ENCODE measurements at places on chromosomes 4 and X.

- DNase-seq: peak; percentile 72
Observed at GRCh38 chr4:141307241-141307689, 86.6 kb downstream of the ZNF330 start.

- DNase-seq: peak; percentile 99
Observed at GRCh38 chr4:57080781-57081650, 29.2 kb downstream of the IGFBP7 start.

- DNase-seq: peak; percentile 11
Observed at GRCh38 chrX:12223650-12224049, 85.4 kb downstream of the FRMPD4 start.

- DNase-seq: no peak
Observed at GRCh38 chrX:145464650-145465049, 217.3 kb downstream of the SPANXN1 start.

DNA sequence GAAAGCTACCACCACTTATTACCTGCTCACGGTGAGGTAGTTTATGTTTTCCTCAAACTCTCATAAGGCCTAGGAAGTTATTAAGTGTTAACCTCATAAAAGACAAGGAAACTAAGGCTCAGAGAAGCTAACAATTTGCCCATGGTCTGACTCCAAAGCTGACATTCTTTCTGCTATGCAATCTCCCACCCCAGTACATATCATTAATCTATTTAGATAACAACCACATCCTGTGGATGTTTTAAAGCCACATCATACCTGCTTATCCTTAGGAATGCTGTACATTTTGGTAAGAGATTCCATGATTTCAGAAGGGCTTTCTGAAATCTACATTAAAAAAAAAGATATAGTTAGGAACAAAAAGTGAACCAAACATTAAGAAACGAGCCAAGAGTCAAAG, 55.4 kb downstream of the HUWE1 start:
- peak; percentile 2 for DNase-seq

DNA sequence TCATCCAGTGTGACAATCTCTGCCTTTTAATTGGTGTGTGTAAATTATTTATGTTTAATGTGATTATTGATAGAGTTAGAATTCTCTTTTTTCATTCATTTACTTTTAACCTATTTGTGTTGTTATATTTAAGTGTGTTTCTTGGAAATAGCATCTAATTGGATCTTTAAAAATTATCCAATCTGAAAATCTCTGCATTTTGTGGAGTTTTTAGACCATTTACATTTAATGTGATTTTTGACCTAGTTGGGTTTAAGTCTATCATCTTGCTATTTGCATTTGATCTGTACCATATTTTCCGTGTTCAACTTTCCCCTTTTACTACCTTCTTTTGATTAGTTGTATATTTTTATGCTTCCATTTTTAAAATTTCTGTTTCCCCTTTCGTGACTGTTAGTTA, 71.3 kb downstream of the TENM3 start:
- DNase-seq: no peak

DNA sequence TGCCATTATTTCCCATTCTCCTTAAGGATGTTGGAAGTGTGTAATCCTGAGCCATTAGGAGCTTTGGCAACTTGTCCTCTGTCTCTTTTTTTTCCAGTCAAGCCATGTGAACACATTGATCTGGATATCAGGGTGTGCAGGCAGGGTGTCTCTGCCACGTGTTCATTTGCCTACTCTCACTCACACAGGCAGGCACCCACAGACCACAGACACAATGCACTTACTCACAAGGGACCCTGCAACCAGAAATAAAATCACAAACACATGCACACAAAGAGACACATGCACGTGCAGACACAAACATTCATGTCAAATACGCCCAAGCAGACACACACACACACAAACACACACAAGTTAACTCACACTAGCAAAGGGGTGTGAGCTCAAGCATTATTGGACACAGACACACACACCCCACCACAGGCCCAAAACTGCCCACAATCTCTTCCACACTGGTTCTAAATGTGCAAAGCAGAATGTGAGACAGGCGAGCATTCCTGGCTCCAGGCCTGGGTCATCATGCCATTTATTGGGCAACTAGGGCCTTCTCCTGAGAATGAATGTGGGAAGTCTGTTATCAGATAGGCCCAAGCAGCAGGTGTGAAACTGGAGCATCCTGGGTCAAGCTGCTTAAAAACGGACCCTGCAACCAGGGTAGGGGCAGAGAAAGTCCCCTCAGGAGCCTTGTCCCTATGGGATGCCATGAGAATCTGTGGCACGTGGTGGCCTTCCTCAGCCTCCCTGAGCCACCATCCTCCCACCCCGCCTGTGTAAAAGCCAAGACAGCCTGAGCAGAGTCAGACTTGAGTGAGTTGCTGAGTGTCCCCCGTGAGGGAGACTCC, 63.4 kb downstream of the NBDY start:
- DNase-seq: no peak

DNA sequence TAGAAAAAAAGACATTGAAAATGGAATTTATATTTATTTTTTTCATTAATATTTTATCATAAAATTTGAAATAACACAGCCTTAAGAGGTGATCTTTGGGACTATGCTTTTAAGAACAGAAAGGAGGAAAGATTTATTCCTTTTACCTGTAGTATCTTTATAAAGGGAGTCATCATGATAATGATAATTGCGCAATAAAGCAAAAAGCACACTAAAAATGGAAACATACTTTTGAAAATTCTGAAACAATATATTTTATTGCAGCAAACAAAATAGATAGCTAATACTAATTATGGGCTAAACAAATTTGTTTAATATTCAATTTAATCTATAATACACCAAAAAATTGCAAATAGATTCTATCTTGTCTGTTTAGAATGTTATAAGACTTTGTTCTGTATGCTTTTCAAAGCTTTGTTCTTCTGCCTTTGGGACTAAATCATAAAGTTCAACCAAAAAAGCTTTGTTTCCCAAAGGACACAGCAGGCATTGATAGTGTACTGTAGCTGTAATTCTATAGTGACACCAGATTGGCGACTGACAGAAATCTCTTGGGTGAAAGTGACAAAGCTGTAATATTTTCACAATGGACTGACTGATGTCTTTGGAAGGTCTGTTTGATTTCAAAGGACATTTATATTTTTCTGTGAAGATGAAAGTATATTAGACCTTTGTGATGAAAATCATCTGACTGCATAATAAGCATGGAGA, 2156.6 kb upstream of the TENM3 start:
- no peak for DNase-seq

GRCh38 chr4:121411151-121411744, 30.4 kb upstream of the QRFPR start:
- DNase-seq: no peak

DNA sequence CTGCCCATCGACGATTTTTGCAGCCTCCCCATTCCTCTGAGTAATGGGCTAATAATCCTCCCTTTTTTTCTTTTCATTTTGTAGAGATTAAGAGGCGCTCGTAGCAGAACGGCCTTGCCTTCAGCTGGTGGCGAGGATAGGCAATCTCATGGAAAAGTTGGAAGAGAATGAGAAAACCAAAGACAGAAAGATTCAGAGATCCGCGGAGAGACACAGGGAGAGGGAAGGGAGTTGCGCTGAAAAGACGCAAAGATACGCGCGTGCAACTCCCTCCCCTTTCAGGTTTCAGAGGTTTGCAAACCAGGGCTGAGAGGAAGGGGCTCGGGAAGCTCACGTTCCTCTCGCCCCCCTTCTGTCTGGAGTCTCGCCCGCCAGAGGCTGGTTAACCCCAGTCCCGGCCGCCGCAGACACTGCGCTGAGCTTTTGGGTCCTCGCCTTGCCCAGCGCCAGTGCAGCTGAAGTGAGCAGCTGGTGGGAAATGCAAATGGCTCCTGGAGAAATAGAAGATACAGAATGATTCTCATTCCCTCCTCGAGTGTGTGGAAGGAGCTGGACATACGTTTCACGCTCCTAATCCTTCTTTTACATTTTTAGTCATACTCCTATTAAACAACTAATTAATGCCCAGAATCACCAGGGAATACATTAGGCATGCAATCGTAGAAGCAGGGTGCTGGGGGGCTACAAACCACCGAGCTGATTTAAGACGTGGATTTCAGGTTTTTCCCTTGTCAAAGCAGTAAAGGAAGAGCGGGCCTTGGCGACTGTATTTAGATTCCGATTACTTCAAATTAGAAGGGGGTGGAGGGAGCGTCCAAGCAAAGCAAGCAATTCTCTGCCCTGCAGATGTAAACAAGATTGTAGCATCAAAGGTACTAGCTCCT, 16.6 kb upstream of the PITX2 start:
- DNase-seq: no peak

DNA sequence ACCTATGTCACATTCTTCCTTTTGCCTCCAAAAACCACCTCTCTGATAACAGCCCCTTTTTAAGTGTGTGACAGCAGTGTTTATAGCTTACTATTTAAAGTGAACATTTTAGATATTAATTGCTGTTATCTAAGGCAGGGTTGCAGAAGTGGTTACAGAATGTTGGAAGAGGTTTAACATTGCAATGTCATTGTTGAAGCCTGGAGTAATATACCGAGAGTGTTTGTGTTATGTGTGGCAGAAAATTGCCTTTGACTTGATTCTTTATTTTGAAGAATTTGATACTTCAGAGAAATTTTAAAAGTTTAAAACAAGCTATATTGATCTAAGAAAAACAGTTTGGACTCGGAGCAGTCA, 37.1 kb downstream of the SMARCAD1 start:
- DNase-seq: no peak

DNA sequence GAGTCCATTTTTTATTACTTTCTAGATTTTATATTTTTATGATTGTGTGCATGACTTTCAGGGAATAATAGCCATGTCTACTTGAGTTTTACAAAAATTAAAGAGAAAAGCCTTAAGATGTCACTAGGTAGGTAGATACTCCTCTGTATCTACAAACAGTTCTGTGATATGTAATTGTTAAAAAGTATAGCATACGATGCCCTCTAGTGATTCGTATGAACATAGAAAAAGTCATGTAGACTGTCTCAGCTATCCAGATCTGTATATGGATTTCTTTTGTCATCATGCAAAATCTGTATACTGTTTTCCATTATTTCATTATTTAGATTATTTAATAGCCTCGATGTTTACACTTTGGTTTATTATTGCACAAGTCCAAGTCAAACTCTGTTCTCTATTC, 856.6 kb downstream of the CENPC start:
- peak; percentile 59 for DNase-seq

DNA sequence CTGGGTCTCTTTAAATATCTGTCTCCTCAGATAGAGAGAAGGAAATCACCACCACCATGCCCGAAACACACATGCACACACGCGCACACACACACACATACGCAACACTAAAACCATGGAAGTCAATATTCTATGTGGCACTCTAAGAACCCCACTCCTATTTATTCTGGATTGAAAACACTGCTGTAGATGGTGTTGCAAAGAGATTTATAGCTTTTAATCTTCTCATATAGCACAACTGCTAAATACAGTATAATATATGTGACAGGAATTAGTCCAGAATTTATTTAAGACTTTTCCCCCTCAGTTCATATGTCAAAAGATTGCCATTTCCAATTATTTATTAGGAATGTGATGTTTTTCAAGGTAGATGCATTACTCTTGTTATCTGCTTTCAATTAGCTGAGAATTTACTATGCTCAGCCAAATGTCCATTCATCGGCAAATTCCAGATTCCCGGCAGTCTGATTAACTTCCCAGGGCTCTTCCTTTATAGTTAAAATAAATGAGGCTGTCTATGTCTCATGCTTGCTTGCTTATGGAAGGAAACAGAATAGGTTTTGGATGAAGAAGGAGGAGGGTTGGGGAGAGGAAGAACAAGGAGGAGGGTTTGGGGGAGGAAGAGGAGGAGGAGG, 115.4 kb upstream of the NDP start:
- DNase-seq: no peak

DNA sequence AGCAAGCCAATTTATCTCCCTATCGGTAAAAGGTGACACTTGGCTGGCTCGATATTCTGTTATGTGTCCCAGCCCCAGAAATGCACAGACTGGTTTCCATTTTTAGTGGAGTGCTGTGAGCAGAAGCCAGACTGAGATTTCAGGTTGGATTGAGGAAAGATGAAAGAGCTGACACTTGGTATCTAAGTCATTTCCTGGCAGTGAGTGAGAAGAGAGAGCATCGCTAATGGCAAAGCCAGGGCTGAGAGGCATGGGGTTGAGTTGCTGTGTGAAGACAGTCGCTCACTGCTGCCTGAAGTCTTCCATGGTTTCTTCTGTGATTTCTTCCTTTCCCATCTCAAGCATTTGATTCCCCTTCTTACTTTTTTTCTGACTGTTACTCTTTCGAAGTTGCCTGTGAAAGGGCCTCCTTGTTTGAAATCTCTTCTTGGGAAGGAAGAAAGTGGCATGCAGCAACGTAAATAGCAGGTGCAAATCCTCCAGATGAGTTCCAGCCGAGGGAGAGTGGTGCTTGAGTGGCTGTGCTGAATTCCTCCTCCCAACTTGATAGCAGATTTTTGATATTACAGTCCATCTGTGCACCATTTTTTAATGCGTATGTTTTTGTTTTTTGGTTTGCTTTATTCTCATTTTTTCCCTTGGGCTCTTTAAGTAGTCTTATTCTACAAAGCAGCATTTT, 109.2 kb upstream of the LIMCH1 start:
- DNase-seq: no peak

- no peak for DNase-seq
Observed at GRCh38 chr4:181679754-181680153, 563.4 kb upstream of the TENM3 start.

GRCh38 chrX:39705290-39705689, 392.5 kb downstream of the BCOR start:
- DNase-seq: peak; percentile 90

DNA sequence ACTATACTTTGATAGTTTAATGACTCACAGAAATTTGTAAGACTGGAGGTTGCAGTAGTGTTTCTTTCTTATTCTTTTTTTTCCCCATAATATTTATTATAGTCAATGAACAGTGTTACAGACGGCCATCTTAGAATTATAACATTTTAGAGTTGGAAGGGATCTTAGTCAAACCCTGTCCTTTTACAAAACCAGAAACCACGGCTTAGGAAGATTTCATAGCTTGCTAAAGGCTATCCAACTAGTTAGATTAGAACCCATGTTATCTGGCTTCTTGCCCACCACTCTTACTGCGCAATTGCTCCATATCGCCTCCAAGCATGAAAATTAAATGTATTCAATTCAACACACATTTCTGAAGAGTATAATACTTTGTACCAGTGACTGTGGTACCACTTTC, 1.1 kb downstream of the XIAP start:
- DNase-seq: peak; percentile 25

DNA sequence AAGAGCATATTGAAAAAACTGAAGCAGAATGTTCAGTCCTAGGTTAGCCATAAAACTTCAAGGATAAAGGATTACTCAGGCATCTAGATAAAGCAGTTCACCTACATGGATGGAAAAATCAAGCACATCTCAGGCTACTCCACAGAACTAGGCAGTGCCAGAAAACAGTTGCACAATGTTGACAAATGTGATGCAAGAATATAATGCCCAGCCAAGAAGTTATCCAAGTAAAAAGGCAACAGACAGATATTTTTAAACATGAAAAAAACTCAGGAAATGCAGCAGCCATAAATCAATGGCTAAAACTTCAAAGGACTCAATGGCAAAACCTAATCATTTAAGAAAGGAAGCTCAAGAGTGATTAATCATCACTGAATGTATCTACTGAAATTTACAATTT, 456.0 kb upstream of the FAM241A start:
- DNase-seq: peak; percentile 45
